ENCODE measurements at places on chromosomes 2 and 18.

GRCh38 chr2:190996338-190996946, 17.5 kb downstream of the STAT1 start:
- DNase-seq = peak; percentile 76

DNA sequence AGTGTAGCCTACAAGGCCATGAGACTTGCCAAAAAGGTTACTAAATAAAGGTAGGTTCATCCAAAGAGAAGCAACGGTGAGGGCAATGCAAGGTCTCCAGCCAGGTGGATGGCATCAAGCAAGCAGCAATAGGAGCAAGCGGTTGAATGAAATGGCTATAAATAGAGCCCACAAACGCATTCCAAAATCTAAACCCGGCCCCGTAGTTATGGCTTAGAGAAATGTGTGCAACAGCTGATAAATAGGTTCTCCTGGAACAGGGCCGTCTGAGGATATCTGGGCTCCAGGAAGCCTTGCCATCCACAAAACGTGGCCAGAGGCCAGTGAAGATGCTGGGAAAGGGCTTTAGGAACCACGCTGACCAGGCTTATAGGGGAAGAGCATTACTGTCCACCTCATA, 146.1 kb upstream of the PID1 start:
- DNase-seq = no peak

- no peak for DNase-seq
Observed at GRCh38 chr2:233422050-233422639, 67.9 kb downstream of the DGKD start.

DNA sequence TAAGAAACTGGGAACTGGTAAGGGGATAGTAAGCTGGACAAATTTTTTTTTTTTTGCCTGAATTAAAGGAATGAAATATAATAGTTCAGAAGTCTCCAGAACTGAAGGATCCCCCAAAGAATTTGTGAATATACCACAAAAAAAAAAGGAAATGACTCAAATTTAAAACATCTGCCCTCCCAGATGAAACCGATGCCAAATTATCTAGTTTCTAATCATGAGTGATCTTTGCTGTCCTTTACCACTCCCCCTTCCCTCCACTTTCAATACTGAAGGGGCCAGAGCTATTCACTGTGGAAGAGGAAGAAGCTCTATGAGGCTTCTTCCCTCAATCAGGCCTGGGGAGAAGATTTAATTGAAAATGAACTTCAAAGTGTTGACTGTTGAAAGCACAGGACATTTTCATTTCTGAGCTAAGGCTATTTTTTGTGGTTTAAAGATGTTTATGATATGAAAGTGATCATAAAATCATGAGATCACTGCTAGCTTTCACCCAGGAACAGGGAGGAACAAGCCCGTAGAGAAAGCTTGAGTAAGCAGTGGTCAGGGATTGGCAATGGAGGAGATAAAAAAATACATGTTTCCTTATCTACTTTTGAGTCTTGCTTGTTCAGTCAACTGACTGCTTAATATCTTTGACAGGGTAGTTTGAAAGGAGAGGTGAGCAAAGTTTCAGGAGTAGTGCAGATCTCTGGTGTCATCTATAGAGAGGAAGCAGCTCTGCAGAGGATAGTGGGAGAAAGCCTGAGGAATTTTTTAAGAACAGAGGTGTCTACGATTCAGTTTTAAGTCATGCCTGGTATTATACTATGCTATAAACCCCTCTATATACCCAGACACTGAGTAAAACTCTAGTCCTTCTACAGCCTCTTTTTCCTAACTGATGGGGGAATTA, 409.5 kb upstream of the FIGN start:
- no peak for DNase-seq

DNA sequence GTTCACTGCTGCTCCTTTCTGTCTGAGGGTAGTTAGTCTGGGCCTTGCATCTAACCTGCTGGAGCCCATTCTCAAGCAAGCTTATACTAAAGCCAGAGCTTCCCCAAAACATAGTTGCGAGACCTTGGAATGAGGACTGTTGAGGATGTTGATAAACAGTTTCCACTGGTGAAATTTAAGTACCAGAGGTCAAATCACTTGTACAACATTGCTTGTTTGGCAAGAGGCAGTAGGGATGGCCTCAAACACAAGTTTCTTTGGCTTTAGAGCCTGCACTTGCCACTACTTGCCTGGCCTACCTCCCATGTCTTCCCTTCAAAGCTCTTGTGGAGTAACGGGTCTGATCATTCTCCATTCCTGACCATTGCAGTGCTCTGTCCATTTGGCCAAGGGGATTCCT, 262.7 kb downstream of the FHOD3 start:
- no peak for DNase-seq

DNA sequence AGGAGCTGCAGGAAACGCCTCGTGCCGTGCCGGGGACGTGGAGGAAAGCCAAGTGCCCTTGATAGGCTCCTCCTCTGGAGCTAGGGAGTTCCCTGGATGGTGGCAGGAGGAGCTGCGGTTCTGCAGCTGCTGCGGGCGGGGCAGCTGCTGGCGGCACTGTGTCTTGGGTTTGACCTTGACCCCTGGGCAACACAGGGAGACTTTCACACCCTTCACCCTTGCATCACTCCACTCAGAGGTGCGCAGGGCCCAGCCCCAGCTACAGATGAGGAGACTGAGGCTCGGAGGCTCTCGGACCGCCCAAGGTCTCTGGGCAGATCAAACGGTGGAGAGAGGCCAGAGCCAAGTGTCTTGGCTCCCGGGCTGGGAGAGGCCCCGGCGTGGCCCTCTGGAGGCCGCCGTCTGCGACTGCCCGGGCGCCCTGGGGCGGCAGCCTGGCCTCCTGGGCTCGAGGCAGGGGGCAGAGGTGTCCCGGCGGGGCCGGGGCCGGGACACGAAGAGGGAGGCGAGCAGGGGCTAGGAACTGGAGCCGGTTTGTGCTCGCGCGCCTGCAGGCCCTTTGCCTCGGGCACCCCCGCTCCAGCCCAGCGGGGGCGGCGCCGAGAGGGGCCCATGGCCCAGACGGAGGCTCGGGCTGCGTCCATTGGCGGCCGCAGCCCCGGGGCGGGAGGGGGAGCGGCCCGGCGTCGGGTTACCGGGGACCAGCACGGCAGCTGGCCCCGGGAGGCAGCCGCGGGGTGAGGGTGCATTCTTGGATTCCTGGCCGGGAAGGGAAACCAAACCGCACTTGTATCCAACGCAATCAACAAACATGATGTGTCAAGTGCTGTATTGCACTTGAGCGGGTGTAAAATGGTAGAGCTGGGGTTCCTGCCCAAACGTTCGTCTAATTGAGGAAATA, 129.6 kb upstream of the SLC1A4 start:
- DNase-seq = peak; percentile 85

DNA sequence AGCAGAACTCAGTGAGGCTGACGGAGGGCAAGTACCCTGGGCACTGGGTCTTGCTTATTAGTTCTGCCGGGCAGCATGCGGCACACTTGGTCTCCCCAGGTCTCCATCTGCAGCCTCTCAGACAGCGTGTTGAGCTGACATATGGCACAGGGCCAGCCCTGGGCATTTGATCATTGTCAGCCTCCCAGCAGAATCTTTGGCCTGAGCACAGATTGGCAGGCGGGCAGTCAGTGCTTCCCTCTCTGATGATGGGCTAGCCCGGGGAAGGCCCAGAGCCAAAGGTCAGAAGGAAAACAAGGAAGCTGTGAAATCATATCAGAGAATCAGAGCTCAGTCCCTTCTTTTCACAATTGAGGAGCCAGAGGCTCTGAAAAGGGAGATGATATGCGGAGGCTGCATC, 150.1 kb upstream of the LRRTM1 start:
- DNase-seq = no peak

GRCh38 chr2:173199294-173199693, 123.6 kb downstream of the MAP3K20 start:
- no peak for DNase-seq

DNA sequence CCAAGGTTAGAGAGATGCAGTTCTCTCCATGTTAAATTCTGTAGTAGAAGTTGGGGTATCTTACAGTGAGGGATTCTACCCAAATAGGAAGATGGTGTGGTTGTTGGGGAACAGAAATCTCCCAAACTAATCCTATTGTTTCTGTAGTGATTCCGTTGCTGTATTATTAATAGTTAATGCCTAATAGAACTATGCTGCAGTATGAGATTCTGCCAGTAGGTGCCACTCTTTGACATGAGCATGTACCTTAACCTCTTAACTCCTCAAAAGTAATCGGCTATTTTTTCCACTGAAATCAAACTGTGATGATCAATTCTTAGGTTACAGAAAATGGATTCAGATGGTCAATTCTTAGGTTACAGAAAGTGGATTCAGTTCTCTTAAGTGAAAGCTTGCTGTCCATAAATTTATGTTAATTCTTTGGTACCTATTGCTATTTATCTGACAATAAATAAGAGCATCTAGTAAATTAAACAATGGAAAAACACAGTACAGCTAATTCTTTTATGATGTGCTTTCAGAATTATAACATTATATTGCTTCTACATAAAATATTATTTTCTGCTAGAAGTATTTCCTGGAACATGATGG, 97.9 kb upstream of the DLX2 start:
- DNase-seq = peak; percentile 32

DNA sequence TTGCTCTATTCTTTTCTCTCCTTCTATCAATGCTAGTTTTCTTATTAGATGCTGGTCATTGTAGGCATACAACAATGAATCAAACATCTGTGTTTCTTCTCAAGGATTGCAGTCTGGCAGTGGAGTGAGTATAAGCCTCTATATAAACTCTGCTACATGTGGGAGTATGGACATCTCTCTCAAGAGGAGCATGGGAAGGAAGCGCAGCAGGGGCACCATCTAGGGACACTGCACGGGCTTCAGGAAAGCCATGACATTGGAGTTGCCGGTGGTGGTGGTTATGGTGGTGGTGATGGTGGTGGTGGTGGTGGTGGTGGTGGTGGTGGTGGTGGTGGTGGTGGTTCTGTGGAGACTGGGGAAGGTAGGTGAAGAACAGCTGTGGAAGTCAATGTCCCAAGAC, 462.6 kb downstream of the RNF144A start:
- no peak for DNase-seq

- DNase-seq = no peak
Observed at GRCh38 chr2:85377083-85377482, 22.5 kb downstream of the ELMOD3 start.

DNA sequence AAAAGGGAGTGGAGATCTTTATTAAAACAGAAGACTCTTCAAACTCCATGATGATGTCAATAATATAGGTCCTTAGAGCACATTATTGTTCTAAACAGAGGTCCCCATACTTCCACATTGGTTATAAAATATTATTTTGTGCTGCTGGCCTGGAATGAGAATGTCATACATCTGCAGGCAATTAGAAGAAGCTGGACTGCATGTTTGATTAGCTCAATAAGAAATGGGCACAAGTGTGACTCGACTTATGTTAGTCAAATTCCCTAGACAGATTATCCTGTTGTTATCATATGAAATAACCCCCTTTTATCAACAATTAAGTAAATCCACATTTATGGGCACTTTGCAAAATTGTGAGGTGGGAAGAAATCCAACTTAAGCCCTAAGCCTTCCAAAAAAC, 8.8 kb downstream of the EFEMP1 start:
- DNase-seq = no peak
